ENCODE measurements at places on chromosomes 16 and 17.

DNA sequence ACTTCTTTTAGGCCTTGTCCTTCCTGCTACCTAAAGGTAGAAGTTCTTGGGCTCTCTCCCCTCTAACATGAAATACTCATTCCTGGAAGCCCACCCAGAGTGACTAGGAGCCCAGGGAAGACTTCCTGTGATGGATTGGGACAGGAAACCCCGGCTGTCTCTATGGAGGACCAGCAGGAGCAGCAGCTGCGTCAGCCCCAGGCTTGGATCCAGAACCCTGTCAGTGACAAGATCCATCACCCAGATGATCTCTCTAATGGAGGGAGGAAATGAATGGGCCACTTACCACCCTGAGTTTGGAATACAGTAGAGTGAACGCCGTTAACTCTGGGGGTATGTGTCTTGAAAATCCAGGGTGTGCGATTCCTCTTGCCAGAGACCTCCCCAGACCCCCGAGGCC, 195.7 kb upstream of the WSCD1 start:
- DNase-seq, result no peak

- no peak for DNase-seq
Observed at GRCh38 chr16:73062743-73063733, 15.1 kb upstream of the ZFHX3 start.

- DNase-seq, result no peak
Observed at GRCh38 chr16:64627288-64627687, 494.6 kb downstream of the CDH11 start.

DNA sequence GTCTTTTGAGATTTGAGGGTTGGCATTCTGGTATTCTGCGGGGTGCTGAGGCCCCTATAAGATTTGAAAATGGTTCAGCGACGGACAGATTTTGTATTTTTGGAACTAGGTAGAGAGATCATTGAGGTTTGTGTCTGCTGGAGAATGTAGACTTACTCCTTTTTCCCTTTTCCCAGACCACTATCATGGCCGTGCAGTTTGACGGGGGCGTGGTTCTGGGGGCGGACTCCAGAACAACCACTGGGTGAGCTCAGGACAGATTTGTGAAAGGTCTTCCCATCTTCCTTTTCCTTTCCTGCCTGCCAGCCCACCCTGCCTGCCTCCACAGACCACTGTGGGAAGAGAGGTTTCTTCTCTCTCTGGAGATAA, 572 bp downstream of the PSMB6 start:
- DNase-seq, result no peak

DNA sequence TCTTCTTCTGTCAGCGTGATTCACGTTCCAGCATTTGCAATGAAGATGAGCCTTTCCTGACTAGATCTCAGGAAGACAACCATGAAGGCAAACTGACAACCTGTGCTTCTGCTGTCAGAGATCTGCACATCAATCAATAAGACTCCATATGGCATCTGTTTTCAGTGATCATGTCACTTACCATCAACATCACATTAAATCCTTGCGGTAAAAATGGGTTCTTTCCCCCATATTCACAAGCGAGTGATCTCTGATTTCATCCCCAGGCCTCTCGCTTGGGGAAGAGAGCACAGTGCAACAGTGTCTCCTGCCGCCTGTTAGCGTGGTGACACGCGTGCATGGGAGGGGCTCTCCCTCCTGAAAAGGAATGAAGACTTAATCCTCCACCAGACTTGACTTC, 11.1 kb downstream of the NACA2 start:
- DNase-seq, result no peak

GRCh38 chr17:80844418-80844990, 147.1 kb upstream of the CHMP6 start:
- DNase-seq, result no peak

- peak; percentile 64 for DNase-seq
Observed at GRCh38 chr17:61139219-61139618, 260.4 kb upstream of the TBX2 start.

- DNase-seq, result no peak
Observed at GRCh38 chr16:57069635-57070370, 22.6 kb upstream of the CPNE2 start.

- no peak for DNase-seq
Observed at GRCh38 chr16:78684030-78684611, 584.7 kb downstream of the WWOX start.

- peak; percentile 7 for DNase-seq
Observed at GRCh38 chr17:59361916-59362810, 30.7 kb downstream of the YPEL2 start.

- DNase-seq, result no peak
Observed at GRCh38 chr17:75856062-75856756, 1.1 kb upstream of the WBP2 start.

DNA sequence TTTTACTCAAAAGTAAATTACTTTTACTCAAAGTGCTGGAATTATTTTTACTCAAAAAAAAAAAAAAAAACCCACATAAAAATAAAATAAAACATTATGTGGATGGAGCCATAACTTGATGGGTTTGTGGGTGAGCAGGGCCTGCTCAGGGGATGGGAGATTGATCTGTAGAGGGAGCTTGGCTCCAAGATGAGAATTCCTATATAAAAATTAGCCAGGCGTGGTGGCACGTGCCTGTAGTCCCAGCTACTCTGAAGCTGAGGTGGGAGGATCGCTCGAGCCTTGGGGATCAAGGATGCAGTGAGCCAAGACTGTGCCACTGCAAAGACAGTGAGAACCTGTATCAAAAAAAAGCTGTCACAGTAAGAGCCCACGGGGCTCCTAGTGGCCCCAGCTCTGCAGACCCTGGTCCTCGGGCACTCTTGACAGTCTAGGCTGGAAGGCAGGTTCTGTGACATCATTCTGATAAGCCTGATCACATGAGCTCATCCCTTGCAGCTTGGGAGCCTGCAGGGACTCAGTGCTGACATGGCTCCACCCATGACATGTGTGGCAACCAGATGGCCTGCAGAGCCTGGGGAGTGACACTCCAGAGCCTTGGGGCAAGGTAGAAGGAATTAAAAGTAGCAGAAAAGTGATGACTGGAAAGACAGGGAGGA, 42.5 kb downstream of the ST3GAL2 start:
- DNase-seq, result no peak

GRCh38 chr17:21687136-21687953, 5.0 kb upstream of the KCNJ18 start:
- no peak for DNase-seq

GRCh38 chr16:78474762-78475161, 375.3 kb downstream of the WWOX start:
- no peak for DNase-seq

DNA sequence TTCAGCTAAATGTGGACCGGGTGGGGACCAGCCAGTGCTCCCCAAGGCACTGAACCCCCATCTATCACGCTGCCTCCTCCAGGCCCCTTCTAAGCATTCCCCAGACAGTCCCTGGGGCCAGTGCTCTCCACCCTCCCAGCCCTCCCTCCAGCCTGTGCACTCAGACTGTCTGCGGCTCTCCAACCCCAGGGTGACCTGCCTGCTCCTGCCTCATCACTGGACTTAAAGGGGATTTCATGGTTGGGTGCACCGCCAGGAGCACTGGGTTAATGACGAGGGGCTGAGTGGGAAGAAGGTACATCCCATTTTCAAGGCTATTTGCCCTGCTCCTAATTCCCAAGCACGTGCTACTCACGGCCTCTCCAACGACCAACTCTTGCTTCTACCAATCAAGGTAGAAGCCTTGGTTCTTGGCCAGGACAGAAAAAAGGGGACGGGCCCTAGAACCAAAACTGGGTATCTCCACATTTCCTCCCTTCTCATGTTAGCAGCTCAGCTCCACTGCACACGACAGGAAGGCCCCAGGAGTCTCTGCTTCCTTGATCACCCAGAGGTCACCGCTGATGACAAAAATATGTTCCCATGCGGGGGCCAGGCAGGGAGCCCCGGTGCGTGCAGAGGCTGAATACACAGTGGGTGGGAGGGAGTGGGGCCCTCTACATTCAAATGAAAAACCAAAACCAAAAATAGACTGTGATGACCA, 3.5 kb upstream of the ABR start:
- DNase-seq, result no peak
